Tibial nerve (tissue), 4 donors: ENCODE measurements at places on chromosomes 12 and 14. TPM values are rescaled to one million over a fixed set of nuclear protein-coding genes. Genes with fewer than 3 reads are reported as not detected.
A peak's percentile ranks its signal among the peaks of the same experiment; 100 is the strongest.

GRCh38 chr12:68932961-68933893, at the start of gene CPM:
Gene CPM, minus strand, starts transcription at chr12:68933171. Its CDS starts 334 bp downstream, at chr12:68932837.
- DNase-seq: peak; percentile 40

CLEC2A gene
- total RNA-seq: not detected

DNA sequence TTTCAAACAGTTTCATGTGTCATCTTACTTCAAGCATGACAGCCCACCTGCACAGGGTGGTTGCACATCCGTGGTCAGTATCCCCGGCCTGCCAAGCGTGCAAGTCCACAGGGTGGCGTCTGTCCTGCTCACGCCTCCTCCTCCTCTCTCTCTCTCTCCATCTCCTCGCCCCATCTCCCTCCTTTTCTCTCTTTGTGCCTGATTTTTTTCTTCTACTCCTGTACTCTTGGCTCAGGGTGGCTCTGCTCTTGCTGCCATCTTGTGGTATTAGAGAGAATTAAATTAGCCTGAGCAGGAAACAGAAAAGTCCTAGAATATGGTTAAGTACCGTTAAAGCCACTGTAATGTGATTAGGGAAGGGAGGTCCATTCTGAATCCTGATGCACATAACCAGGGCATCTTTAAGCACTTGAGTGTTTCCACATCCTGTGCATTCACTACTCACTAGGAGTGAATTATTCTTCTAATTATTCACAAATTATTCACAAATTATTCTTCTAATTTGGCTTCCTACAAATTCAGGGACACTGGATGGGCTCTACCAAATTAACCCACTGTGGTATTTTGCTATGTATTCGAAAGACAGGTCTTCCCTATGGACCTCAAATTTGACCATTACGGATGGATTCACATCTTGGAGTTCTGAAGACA, 25.5 kb upstream of the DTX1 start:
- no peak for DNase-seq

DNA sequence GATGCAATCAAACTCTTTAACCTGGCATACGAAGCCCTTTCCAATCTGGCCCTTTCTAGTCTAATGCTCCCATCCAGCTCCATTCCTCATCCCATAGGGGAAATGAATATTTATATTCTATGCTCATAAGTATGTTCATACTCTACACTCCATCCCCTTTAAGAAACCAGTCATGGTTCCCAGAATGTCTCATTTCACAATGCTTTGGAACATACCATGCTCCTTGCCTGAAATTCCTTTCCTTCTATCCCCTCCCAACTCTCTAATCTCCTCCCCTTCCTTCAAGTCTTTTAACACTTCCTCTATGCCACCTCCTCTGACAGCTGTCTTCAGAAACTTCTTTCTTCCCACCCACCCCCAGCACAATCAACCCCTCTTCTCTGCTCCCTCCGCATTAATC, 207.0 kb upstream of the CAND1 start:
- DNase-seq: no peak

- DNase-seq: no peak
Measured at GRCh38 chr12:103905730-103906349, 24.4 kb upstream of the HSP90B1 start.

DNA sequence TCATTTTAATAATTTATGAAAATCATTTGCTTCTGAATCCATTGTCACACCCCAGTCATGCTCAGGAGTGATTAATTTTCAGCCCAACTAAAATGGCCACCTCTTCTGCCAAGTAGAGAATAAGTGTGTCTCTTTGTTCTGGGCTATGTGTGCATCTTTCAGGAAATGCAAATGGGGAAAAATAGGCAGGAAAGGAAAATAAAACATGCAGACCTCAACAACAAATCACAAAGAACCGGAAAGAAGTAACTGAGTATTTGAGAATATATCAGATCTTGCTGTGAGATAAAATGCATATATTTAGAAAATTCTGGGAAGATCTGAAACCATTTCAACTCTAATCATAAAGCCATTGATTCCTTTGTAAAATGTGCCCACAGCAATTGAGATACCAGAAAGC, 763.9 kb downstream of the GALC start:
- no peak for DNase-seq

DNA sequence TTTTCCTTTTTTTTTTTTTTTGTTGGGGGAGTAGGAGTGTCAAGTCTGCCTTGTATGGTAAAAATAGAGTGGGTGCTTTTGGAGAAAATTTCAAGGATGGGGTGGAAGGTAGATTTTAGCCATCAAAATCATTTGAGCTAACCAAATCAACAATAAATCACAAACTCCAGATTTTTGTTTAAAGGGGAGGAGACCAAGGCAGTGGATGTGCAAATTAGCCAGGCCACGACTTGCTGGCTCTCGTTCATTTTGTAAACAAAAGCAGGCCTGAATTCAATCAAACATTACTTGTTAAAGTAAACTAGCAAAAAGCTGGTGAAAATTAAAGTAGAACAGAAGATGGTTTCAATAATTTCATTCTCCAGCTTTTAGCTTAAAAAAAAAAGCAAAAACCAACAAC, 387.2 kb downstream of the BMP4 start:
- DNase-seq: no peak

- DNase-seq: no peak
Measured at GRCh38 chr12:63208956-63209355, 58.0 kb upstream of the AVPR1A start.

GRCh38 chr12:64826234-64826633, 1.8 kb downstream of the TBC1D30 start:
- no peak for DNase-seq

- DNase-seq: no peak
Measured at GRCh38 chr14:67919259-67920032, 99.9 kb downstream of the RAD51B start.

DNA sequence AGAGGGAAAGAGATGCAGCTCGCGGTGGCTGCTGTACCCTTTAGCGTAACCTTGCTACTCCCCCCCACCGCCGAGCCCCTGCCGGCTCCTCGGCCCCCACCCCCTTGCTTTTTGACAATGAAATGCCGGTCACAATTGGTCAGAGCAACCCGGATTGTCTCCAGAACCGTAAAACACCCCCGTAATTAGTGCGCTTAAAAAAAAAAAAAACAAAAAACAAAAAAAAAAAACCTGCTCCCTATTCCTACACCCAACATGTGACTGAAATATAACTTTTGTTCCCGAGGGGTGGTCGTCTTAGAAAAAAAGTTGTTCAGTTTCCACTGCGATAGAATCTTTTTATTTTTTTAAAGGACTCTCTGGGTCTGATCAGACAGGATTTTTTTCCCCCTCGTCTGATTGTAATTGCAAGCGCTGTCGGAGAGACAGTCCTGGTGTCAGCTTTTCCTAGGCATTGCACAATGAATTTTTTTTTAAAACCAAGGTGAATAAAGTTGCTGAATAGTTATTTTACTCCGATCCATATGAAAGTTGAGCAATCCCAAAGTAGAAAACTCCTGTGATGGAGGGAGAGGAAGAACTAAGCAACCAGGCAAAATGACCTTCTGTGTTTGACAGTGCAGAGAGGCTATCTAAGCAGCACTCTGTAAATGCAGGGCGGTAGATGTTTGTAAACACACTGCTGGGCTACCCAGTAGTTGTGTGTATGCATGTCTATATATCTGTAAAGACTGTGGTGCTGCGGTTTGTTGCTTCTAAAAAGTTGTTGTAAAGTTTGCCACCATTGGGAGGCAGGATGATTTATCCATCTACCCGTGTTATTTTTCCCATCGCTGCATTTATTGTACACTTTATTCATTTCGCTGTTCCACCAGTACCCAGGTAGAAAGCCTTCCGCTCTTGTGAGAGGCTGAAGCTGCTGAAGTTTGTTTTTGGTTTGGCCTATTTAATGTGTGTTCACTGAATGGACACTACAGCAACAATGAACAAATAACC, 1.1 kb downstream of the ETV6 start:
- no peak for DNase-seq

- DNase-seq: no peak
Measured at GRCh38 chr14:79580906-79581305, 630.4 kb downstream of the DIO2 start.

- DNase-seq: peak; percentile 62
Measured at GRCh38 chr14:99192028-99192621, 79.9 kb downstream of the BCL11B start.

GRCh38 chr12:49983892-49984291, 11.1 kb downstream of the AQP6 start:
- no peak for DNase-seq

DNA sequence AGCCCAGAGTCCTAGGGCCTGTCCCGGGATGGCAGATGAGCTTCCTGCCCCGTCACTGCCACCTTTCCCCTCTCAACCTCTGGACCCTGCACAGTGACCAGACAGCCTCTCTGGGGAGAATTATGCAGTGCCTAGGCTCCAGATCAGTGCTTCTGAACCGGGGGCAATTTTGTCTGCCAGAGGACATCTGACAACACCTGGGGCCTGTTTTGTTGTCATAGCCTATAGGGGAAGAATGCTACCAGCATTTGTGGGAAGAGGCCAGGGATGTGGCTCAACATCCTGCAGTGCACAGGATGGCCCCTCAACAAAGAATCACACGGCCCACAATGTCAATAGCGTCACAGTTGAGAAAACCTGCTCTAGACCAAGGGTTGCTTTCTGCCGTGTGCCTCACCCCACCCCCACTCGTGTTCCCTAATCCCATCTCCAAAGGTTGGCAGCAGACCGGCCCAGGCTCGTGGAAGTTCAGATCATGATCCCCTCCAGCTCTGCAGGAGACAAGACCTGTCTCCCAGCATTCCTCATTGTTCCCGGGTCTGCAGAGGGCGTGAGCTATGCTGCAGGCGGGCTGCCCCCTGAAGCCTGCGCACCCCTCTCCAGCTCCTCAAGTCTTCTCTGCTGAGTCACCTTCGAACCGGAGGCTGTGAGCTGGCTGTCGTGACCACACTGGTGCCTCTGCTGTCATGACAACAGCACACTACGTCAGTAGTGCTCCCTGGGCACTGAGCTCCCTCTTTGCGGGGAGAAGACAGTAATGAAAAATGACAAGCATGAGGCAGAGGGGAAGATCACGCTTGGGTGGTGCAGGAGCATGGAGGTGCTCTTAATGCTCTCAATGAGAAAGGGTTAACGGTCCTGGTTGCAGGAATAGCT, 2.0 kb upstream of the GAPDH start:
- no peak for DNase-seq

- peak; percentile 20 for DNase-seq
Measured at GRCh38 chr12:92629349-92630065, 73.3 kb upstream of the PLEKHG7 start.

DNA sequence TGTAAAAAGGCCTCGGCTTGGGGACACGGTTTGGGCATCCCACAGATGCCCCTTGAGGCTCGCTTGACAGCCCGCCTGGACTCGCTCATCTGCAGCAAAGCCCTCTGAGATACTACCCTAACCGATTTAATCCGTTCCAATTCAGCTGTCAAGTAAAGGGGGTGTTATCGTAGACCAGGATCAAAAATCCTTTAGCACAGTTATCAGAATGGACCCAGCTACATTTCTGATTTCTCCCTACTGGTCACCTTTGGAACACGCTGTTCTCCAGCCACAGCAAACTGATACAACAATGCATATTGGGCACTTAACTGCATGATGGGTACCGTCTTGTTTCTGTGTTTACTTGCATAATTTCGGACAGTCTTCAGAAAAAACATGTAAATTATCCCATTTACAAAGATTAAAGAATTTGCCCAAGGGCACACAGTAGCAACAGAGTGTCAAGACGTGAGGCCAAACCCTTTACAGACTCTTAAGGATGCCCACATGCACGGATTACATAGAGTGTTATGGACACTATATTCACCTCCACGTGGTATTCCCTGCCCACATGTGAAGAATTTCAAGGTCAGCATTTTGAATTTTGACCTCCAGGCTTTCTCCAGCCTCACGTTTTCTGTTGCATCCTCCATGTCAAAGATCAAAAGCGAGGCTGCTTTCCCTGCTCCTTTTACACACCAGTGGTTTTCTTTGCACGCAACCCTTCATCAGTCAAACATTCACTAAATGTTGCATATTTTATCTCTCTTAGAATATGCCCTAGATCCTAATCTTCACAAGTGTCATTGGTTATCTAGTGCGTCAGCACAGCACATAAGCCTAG, 3.2 kb upstream of the DUSP6 start:
- DNase-seq: no peak

GRCh38 chr12:123748661-123749060, 13.4 kb upstream of the DNAH10 start:
- no peak for DNase-seq

DNA sequence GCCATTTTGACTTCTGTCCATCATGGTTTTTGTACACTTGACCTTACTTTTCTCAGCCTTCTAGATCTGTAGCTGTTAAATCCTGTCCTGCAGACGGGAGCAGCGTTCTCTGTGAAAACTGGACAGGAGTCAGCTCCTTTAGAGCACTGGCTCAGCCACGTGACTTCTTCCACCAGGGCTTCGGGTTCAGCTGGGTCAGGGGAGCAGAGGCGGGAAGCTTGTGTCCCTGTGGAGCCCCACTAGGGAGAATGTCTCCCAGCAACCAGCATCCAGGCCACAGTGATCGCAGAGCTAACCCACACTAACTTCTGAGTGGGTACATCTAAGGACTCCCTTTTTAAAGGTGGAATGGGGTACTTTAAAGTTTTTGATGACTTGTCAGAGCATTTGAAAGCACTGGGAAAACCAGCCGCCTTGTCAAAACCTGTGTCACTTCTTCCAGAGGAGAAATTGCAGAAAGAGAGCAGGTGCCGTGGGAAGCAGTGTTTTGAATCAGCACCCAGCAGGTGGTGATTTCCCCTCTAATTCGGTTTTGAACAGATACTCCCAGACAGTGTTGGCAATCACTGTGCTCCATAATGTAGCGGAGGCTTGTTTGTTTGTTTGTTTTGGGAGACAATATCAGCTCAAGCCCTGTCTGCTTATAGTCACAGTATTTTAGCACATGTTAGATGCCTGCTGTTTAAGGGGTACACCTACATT, 17.9 kb downstream of the DERA start:
- no peak for DNase-seq

DNA sequence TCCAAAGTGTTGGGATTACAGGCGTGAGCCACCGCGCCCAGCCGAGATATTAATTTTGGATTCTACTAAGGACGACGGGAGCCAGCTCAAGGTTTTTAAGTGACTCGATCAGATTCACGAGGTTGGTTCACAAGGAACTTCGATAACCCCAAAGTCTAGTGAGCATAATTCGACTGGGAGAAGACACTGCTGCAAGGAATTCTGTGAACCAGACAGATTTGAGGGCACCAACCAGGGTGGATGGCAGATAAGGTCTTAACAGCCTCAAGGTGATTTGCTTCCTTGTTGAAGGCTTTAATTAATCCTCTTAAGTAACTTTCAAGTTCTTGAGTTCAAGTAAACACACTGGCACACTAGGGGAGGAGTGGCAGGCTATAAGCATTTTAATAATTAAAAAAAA, 1.1 kb upstream of the KLHDC2 start:
- no peak for DNase-seq
